ENCODE measurements at places on chromosomes 2 and 18.
A peak's percentile ranks its signal among the peaks of the same experiment; 100 is the strongest.

- DNase-seq, result peak; percentile 19
These were observed 256.1 kb downstream of the NDUFA10 start for GRCh38 chr2:239768907-239769553.

DNA sequence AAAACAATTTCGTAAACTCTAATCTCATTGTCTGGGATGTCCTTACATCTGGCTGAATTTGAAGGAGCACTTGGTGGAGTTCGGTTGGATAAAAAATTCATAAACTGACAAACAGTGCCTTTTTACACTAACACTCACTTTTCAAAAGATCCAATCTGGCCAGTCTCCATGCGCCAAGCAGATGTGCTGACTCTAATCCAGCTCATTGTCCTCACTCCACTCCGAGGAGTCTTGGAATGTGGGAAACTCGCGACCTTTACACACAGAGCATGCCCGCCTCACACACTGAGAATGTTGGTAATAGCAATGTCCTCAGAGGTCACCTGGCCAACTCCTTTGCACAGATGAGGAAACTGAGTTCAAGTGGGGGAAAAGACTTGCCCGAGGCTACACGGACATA, 66.8 kb downstream of the XDH start:
- DNase-seq, result no peak

GRCh38 chr2:229425598-229425997, 154.5 kb upstream of the PID1 start:
- DNase-seq, result no peak

DNA sequence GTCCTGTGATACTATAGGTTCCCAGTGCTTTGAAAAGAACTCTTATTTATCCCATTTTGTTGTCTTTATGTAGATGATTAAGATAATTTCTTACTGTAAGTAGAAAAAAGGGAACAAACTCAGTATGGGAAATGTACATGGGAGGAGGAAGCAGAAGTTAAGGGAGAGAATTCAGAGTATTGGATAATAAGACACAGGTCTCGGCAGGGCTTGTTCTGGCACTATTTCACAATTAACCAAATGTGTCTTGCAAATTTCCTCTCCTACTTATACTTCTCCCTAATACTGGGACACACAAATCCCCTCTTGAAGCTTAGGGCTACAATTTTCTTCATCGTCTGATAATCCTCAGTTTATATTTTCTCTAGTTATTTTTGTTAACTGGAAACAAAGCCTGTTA, 744.0 kb downstream of the ADCYAP1 start:
- no peak for DNase-seq

GRCh38 chr2:213806125-213806726, 522.0 kb downstream of the SPAG16 start:
- no peak for DNase-seq

GRCh38 chr2:67858886-67859285, 203.9 kb downstream of the C1D start:
- no peak for DNase-seq

- no peak for DNase-seq
These were observed 268.8 kb downstream of the ARHGAP15 start for GRCh38 chr2:143397884-143398614.

DNA sequence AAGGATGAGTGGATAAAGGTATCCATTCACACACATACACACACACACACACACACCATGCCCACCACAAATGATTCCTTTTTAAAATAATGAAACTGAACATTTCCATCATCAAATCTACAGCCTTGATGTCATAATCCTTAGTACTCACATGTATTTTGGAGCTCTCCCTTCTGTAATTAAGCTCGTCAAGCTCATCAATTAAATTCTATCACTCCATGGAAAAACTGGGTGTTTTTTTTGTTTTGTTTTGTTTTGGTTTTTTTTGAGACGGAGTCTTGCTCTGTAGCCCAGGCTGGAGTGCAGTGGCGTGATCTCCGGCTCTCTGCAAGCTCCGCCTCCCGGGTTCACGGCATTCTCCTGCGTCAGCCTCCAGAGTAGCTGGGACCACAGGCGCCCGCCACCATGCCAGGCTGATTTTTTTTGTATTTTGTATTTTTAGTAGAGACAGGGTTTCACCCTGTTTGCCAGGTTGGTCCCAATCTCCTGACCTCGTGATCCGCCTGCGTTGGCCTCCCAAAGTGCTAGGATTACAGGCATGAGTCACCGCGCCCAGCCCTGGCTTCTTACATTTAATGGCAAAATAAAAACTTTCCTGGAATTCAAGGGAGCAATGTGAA, 78.6 kb upstream of the RGPD4 start:
- no peak for DNase-seq

GRCh38 chr18:36757081-36757480, 71.7 kb downstream of the TPGS2 start:
- DNase-seq, result no peak

DNA sequence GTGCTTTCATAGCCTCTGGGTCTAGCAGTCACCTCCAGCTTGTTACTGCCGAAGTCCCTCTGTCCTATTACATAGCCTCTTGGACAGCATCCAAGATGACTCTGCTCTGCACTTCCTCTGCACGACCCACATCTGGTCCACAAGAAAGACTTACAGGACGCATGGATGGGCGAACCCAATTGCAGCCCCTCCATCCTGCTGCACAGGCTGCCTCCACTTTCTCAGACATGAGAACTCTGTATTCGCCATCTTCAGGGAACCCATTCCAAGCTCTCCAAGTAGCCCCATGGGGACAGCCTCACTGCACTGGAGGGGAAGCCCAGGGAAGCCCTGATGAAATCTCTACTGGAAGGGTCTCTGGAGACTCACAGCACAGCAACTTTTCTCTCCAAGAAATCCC, 172.1 kb downstream of the GFPT1 start:
- DNase-seq, result no peak

DNA sequence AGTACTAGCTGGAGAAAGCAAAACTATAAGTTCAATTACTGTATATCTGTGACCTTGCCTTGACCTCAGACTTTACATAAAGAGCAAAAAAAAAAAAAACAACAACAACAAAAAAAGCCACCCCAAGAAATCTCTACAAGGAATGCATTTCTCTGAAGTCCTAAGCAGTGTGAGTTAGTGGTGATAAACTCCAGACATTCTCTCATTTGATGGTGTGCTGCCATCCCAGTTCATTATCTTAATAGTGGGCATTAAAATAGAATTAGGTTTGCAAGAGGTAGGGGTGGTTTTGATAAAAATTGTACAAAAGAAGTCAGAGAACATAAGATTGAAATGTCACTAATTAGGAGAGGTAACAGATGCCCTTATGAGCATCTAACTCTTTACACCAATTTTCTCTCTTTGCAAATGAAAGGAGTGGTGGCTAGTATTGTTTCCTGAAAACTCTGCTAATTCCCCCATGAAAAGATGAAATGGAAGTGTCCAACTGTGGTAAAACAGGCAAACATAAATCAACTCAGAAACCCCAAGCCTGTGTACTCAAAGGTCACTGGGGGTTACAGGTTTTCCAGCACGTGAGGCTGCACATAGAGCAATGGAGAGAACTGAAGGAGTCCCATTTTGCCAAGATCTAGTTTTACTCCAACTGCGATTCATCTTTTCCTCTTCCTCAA, 131.9 kb downstream of the MEIS1 start:
- no peak for DNase-seq

GRCh38 chr2:157744571-157745076, 116.0 kb upstream of the ACVR1C start:
- no peak for DNase-seq

DNA sequence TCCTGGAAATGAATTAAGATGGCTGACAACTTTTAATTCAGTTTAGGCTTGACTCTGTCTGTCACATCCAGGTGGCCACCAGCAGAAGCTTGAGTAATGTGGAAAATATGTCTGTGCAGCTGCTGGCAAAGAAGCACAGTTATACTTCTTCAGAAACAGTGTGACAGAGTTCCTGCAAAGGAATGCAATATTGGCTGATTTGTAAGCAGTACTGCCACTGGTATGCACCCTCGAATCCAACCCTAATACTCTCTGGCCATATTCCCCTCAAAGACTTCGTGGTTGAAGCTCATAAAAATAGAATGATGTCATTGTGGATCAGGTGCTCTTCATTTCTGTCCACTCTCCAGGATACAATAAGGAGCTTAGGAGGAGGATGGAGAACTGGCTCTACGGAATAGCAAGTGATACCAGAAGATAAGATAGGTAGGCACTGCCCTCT, 86.2 kb downstream of the METTL8 start:
- DNase-seq, result no peak

- no peak for DNase-seq
These were observed 72.7 kb upstream of the OTOS start for GRCh38 chr2:240213226-240213475.

GRCh38 chr2:75309596-75310463, 110.5 kb upstream of the TACR1 start:
- DNase-seq, result no peak

GRCh38 chr18:74633652-74634352, 36.1 kb downstream of the ZNF407 start:
- DNase-seq, result no peak

DNA sequence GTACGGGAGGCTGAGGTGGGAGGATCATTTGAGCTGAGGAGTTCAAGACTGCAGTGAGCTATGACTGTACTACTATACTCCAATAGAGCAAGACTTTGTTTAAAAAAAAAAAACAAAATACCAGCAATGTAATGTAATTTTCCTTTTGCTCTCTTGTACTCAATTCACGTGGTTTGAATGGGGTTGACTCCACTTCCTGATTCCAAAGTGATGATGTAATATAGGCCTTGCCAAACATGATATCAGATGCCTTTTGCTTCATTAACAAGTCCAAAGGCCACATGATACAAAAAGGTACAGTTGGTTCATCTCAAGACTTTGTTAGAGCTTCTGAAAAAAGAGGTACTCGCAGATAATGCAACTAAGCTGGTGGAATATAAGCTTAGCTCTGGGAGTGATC, 321.8 kb downstream of the ZEB2 start:
- DNase-seq, result no peak

DNA sequence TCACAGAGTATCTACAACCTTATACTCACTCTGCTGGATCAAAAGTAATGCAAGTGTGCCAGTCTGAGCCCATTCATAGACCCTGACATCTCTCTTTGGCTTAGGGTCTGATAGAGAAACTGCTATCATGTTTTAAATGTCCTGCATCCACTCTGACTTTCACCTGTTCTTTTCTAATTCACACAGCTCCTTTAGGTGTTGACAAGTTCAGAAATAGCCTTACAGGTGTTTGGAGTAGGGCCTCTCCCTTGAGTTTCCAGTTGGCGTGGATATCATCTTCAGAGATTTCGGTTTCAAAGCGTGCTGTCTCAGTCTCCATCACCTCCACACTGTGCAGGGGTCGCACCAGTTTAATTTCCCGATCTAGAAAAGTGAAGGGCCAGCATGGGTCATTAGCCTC, 150.3 kb downstream of the PLEKHA3 start:
- DNase-seq, result no peak

GRCh38 chr2:79619976-79620375, 107.1 kb downstream of the CTNNA2 start:
- no peak for DNase-seq

DNA sequence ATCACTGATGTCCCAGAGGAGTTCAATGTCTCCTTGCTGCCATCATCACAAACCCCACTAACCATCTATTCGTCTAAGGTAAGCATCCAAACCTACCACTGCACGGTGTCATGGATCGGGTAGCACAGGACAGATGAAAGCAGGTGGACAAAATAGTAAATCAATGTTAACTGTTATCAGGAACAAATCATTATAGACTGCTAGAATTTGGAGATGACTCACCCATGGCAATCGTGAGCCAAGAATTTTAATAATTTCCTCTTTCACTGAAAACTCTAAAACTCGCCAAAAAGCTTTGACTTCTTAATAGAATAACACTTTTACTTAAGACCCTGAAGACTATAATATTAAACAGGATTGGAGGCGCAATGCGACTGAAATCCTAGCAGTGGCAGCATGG, 33.7 kb upstream of the BZW1 start:
- no peak for DNase-seq

- DNase-seq, result no peak
These were observed 79.5 kb downstream of the UPP2 start for GRCh38 chr2:158181171-158181570.

GRCh38 chr18:56333839-56334238, 304.6 kb downstream of the TXNL1 start:
- no peak for DNase-seq

- DNase-seq, result no peak
These were observed 31.4 kb upstream of the TMEM87B start for GRCh38 chr2:112023707-112024106.

DNA sequence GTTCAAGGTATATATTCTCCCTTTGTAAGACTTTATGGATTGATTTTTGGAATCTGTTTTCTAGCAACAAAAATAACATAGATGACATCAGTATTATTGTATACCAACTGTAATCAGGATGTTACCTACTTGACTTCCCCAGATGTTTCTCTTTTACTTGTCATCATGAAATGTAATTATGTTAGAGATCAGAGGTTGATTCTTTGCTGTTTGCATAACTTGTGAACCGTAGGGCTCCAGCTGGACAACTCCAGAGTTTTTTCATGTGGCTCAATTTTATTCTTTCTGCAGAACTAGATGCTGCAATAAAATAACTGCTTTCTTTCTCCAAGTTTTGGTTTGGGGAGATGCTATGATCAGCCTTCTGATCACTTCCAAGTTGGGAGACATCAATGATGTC, 58.1 kb downstream of the SPOPL start:
- no peak for DNase-seq

DNA sequence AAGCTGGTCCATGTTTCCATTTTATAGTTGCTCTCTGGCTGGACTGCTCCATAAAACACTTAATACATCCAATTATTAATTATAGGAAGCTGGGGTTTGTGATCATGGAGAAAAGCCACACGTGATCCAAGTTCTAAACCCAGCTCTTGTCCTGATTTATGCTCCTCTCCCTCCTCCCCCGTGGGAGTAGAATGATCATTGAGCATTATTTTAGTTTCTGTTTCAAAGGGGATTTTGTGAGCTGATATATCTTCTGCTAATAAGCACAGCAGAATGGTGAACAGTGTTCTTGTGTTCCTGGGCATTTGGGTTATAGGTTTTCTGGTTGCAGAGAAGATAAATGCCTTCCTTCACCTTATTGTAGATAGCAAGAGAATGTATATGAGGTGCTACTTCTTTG, 135.7 kb upstream of the TMEM200C start:
- no peak for DNase-seq
